ENCODE measurements at places on chromosomes 1 and 21.

DNA sequence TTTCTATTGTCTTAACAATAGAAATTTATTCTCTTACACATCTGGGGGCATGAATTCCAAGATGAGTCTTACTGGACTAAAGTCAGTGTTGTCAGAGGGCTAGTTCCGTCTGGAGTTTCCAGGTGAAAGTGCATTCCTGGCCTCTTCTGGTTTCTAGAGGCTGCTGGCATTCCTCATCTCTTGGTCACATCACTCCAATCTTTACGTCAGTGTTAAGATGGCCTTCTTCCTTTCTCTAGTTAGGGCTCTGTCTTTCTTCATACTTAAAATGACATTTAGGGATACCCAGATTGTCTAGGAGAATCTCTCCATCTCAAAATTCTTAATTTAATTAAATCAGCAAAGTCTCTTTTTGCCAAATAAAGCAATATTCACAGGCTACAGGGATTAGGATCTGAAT lies 13.3 kb upstream of the PDC start:
- DNase-seq: peak; percentile 9

DNA sequence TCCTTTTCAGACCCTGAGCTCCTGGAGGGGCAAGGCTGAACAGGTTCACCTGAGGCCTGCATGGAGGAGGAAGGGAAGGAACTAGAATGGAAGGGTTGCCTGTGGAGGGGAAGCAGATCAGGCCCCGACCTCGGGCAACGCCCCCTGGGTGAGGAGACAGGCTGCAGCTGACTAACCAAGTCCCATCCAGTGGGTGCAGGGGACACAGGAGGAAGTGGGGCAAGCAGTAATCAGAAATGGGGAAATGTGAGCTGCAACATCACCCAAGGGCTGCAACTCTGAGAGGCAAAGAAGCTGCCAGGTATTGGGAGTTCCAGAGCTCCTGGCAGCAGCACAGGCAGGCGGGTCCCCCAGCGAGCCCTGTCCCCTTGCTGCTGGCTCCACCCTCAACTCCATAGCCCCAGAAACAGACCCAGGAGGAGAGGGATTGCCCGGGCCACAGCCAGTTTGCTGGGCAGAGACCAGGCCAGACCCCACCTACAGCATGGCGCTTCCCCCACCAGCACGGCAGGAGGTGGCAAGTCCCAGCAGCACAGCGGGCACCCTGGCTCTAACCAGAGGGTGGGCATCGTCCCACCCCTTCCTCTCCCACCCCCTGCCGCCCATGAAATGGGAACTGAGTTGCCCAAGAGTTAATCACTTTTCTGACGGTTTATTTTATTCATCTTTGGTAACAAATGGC lies 38.5 kb downstream of the MRPL37 start:
- no peak for DNase-seq

GRCh38 chr1:15272009-15272781 lies 25.2 kb downstream of the FHAD1 start:
- DNase-seq: peak; percentile 84

- no peak for DNase-seq
Measured at GRCh38 chr1:227794817-227795192, 20.7 kb upstream of the PRSS38 start.

DNA sequence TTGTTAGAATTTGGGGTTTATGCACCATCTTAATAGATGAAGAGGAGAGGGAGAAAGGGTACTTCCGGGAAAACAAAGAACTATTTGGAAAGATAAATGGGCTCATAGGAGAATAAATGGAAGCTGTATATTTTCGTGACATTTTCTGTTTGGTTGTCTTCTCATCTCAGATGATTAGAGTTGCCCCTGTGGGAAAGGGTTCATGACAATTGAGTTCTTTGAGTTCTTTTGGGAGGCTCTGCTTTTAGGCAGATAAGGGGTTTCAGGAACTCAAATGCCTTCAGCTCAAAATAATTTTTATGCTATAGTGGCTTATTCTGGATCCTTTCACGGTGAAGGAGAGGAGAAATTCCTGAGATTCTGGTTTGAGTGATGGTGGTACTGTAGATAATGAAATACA lies 63.6 kb downstream of the CAMTA1 start:
- no peak for DNase-seq

GRCh38 chr21:33948096-33948950 lies 32.7 kb upstream of the ATP5PO start:
- peak; percentile 84 for DNase-seq

- no peak for DNase-seq
Measured at GRCh38 chr1:244887281-244887680, 22.9 kb upstream of the HNRNPU start.

All from urothelium cell line (cell line).